ENCODE measurements at places on chromosomes 2 and 18. TPM values are rescaled to one million over a fixed set of nuclear protein-coding genes. Genes with fewer than 3 reads are reported as not detected.

- DNase-seq, result no peak
These were observed 69.7 kb downstream of the MEP1B start for GRCh38 chr18:32259553-32259952.

GRCh38 chr2:11904029-11904428, 157.6 kb downstream of the LPIN1 start:
- no peak for DNase-seq

DNA sequence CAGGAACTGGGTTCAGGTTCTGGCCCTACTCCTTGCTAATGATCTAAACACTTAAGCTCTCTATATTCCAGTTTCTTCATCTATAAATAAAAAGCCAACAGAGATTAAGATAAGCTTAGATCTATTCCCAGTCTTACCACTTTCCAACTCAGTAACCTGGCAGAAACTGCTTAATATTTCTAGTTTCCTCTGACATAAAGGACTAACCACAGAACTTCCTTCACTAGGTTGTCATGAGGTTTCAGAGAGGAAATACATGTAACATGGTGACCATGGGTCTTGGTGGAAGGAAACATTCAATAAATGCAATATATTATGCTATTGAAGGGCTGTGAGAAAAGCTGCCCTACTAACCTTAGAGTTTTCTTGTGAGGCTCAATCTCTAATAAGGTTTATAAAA, 114.4 kb upstream of the PDE1A start:
- no peak for DNase-seq

GRCh38 chr18:60038731-60039130, 138.9 kb downstream of the PMAIP1 start:
- no peak for DNase-seq

The GAL3ST2 gene
- 2.6 TPM for total RNA-seq

The ERMN gene
- total RNA-seq, result 2.2 TPM

Measured in breast epithelium (tissue), 4 donors.